ENCODE measurements at places on chromosomes 1 and 21. TPM values are rescaled to one million over a fixed set of nuclear protein-coding genes. Genes with fewer than 3 reads are reported as not detected.
A peak's percentile ranks its signal among the peaks of the same experiment; 100 is the strongest.

DNA sequence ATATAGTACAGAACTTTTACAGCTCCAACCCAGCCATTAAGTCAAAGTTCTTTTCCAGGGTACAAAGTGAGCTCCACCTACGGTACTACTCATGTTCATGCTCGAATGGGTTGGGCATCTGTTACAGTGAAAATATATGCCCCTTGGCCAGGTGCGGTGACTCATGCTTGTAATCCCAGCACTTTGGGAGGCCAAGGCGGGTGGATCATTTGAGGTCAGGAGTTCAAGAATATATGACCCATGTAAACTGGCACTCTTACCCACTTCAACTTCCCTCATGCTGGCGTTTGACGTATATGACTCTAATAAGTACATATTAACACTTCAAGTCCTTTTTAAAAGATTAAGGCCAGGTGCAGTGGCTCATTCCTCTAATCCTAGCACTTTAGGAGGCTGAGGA lies 71.3 kb upstream of the PKN2 start:
- no peak for DNase-seq

DNA sequence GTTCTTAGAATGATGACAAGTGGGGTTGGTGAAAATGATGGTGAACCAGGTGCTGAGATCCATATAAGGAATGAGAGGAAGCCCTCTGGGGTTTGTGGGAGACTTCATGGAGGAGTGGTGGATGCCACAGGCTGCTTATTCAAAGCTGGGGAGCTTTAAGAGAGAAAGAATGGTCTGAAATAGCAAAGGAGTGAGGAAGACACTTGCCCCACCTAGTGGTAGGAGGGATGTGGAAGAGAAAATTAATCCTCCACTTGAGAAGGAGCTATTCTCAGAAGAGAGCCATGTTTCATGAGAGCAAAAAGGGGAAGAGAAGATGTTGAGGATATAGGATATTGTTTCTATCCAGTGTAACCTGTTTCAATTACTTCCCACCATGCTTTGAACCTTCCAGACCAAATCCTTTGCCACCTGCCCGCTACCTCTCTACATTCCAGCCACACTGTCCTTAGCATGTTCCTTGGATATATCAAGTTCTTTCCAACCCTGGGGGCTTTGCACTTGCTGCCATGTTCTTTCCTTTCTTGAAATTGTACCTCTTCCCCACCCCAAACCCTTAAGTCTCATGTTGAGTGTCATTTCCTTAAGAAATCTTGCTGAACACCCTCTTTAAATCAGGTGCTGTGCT lies 19.6 kb upstream of the ZNF648 start:
- DNase-seq: no peak

- DNase-seq: no peak
Measured at GRCh38 chr1:31919591-31919990, 18.6 kb downstream of the PTP4A2 start.

GRCh38 chr1:172697534-172698002 lies 38.7 kb downstream of the FASLG start:
- DNase-seq: no peak

DNA sequence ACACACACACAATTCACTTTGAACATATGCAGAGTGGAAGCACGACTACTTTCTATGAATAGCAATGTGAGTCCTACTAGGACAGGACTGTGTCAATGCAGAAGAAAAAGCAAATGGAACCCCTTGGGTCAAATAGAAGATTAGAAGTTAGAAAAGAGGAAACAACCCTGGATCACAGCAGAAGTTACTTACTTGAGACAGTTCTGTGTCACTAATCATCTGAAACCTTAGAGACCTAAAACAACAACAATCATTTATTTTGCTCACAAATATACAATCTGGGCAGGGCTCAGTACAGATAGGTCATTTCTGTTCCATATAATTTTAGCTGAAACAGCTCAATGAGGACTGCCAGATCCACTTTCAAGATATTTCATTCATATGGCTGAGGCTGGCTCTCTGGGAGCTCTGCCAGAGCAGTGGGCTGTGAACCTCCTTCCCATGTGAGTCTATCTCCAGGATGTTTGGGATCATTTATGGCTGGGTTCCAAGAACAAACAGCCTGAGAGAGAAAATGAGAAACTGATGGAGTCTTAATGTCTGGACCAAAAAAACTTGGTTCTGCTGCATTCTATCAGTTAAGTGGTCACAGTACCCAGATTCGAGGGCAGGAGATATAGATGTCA lies 42.5 kb upstream of the IL10 start:
- DNase-seq: peak; percentile 49

- no peak for DNase-seq
Measured at GRCh38 chr1:84269306-84269705, 32.2 kb upstream of the SAMD13 start.

GRCh38 chr1:158255656-158256055 lies 1.4 kb downstream of the CD1A start:
- no peak for DNase-seq

- DNase-seq: no peak
Measured at GRCh38 chr1:2257245-2257627, 29.1 kb downstream of the SKI start.

- DNase-seq: no peak
Measured at GRCh38 chr1:22876359-22877111, 96.1 kb downstream of the LACTBL1 start.

GRCh38 chr1:971751-972506 lies 5.6 kb downstream of the PLEKHN1 start:
- no peak for DNase-seq

GRCh38 chr21:25750085-25750484 lies 15.3 kb downstream of the GABPA start:
- no peak for DNase-seq

DNA sequence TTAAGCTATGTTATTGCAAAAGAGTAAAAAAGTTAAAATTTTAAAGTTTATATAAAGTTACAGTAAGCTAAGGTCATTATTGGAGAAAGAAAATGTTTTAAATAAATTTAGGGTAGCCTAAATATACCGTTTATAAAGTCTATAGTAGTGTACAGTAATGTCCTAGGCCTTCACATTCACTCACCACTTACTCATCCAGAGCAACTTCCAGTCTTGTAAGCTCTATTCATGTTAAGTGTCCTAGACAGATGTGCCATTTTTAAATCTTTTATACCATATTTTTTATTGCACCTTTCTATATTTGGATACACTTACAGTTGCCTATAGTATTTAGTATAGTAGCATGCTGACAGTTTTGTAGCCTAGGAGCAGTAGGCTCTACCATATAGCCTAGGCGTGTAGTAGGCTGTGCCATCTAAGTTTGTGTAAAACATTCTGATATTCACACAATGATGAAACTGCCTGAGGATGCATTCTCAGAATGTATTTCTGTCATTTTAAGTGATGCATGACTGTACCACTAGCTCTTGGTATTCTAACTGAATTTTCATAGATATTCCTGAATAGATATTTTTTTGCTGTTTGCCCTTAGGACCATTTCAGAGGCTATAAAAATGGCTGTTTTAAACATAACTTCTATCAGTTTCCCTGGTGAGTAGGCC lies 26.8 kb downstream of the PPP2R5A start:
- DNase-seq: no peak

DNA sequence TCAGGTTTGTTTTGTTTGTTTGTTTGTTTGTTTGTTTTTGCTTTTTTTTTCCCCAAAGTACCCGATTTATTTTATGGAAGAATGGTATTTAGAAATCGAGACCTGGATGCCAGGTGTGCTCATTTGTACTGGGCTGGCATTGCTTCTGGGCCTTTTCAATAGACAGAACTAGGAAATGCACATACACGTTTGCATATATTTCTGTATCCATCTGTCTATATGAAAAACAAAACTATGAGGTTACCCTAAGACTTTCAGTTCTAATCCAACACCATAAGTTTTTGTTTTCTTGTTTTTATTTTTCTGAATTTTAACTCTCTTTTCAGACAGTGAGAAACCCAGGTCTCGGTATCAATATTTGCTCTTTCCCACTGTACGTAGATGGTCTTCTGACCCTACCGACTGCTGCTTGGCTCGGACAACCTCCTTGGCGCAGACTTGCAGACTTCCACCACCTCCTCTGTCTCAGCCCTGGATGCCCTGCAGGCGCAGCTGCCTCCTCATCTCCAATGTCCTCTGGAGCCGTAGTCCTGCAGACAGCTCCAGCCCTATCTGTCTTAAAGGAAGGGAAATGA lies 171.7 kb downstream of the NEK7 start:
- no peak for DNase-seq

DNA sequence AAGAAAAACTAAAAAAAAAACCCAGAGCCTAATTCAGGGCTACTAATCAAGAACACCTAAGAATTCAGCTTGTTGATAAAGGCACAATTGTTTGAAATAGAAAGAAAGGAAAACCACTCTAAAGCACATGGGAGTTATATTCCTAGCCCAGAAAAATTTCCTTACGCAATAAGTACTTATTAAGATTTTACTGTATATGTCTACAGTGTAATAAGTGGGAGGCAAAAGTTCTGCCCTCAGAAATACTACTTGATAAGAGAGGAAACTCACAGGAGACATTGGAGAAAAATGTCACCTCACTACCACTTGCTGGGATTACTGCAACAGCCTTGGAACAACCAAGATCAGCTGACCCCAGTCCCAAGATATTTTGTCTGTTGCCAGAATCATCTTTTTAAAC lies 66.1 kb downstream of the IARS2 start:
- DNase-seq: no peak

DNA sequence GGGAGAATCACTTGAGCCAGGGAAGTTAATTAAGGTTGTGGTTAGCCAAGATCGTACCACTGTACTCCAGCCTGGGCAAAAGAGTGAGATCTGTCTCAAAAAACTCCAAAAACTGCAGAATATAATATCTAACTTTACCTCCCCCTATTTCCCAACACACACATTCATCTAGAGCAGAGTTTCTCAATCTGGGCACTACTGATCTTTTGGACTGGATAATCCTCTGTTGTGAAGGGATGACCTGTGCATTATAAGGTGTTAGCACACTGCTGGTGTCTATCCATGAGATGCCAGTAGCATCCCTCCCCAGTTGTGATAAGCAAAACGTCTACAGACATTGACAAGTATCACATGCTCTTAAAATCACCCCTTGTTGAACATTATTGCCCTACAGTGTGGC lies 61.8 kb downstream of the RGS13 start:
- DNase-seq: no peak

DNA sequence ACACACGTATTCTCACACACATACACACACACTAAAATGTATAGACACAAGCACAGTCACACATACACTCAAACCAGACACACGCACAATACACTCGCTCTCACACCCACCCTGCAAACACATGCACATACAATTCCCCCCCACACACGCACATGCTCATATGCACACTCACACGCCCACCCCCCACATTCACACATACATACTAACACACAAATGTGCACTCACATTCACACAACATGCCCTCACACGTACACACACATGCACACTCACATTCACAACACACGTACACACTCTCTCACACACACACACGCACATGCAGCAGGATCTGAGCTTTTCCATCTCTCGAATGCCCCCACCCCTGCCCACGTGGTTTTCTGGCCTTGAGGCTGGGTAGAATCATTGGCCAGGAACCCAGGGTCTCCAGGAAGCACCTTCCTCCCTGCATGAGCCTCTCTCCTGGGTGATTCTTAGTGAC lies 589.7 kb downstream of the PTPRU start:
- DNase-seq: no peak

- no peak for DNase-seq
Measured at GRCh38 chr1:64745181-64745985, 508 bp downstream of the RAVER2 start.

DNA sequence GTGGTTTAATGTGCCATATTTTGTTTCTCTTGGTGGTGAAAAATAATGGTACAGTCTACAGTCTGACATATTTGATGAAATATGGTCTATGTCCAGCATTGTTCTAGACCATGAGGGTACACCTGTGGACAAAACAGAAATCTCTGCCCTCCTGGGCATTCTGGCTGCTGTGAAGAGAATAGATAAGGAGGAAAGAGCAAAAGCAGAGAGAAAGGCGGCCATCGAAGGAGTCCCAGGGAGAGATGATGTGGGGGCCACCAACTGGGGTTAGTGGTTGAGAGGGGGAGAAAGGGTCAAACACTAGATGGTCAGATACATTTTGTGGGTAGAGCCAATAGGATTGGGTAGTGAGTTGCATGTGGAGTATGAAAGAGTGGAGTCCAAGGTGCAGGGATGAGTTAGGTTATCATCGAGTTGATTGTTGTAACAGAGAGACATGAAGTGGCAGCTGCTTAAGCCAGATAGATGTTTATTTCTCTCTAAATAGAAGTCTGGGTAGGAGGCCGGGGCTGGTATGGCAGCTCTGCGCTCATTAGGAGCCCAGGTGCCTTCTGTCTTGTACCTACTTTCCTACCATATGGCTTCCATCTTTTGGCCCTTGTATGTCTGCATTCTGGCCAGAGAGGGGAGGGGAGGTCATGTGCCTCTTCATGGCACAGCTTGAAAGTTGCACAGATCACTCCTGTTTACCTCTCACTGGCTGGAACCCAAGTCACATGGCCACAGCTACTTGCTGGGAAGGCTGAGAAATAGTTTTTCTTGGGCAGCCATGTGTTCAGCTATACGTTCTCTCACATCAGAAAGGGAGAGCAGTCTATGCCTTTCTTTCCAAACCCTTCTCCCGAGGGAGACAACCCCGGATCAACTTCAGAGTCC lies 13.0 kb downstream of the UBE4B start:
- no peak for DNase-seq

DNA sequence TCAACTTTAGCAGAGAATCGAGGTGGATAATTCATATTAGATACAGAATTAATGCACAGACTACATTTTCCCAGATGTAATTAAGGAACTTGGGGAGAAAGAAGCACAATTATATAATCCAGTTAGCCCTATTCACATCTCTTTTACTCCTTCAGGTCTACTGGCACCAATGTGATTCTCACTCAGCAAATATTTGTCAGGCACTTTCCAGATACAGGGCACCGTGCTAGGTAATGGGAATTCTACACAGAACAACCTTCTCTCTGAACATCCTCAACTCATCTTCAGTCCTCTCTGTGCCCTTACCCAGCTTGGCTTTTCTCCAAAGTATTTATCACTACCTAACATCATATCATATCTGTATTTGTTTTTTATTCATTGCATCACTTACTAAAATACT lies 15.6 kb upstream of the PROX1 start:
- no peak for DNase-seq

Gene IL23R
- polyA plus RNA-seq: not detected

Gene CDK18
- 6.0 TPM for polyA plus RNA-seq

Gene FGR
- polyA plus RNA-seq: 15.8 TPM

Gene NBPF10
- polyA plus RNA-seq: 0.71 TPM

Gene PCAT6
- polyA plus RNA-seq: 2.5 TPM

Gene PDZK1IP1
- 0.20 TPM for polyA plus RNA-seq

Gene DHDDS
- 25.4 TPM for polyA plus RNA-seq

Gene SLC44A5
- 0.77 TPM for polyA plus RNA-seq

Gene CD2
- polyA plus RNA-seq: 2.3 TPM

Gene DDAH1
- polyA plus RNA-seq: 12.3 TPM

Data from urinary bladder (tissue), 4 donors.